ENCODE measurements at places on chromosomes 7 and 10.

DNA sequence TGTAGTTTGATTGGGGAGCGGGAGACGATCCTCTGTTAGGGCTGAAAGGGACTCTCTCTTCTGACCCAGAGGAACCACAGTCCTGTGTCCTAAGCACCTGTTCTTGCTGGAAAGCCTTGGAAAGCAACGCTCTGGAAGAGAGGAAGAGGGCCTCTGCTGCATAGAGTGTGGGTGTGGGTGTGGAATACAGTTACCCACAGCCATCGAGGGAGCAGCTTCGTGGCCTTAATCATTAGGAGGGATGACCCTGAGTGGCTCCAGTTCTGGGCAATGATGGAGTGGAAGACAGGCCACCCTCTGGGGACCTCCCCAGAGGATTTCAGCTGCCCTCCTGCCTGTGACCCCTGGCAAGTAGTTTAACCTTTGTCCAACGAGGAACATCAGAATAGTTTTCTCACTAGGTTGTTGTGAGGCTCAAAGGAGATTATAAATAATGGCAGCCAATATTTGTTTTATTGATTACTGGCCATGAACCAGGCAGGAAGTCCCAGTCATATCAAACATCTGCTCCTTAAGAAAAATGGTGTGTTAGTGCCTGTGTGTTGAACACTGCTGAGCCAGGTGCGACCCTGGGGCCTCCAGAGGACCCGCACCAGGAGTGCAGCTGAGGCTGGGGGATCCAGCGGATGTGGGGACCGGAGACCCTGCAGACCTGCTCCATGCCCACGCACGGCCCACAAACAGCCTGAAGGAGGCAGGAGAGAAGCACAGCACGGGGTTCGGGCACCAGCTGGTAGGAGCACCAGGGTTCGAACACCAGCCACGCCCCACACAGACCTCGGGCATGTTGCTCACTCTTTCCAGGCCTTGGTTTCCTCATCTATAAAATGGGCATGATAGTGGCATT lies 35.6 kb downstream of the FAM241B start:
- no peak for DNase-seq

GRCh38 chr10:84179059-84179710 lies 5.6 kb downstream of the GPR15LG start:
- no peak for DNase-seq

- no peak for DNase-seq
Observed at GRCh38 chr10:76779796-76780301, 857.8 kb downstream of the KCNMA1 start.

- no peak for DNase-seq
Observed at GRCh38 chr10:125158275-125158600, 2.1 kb downstream of the CTBP2 start.

DNA sequence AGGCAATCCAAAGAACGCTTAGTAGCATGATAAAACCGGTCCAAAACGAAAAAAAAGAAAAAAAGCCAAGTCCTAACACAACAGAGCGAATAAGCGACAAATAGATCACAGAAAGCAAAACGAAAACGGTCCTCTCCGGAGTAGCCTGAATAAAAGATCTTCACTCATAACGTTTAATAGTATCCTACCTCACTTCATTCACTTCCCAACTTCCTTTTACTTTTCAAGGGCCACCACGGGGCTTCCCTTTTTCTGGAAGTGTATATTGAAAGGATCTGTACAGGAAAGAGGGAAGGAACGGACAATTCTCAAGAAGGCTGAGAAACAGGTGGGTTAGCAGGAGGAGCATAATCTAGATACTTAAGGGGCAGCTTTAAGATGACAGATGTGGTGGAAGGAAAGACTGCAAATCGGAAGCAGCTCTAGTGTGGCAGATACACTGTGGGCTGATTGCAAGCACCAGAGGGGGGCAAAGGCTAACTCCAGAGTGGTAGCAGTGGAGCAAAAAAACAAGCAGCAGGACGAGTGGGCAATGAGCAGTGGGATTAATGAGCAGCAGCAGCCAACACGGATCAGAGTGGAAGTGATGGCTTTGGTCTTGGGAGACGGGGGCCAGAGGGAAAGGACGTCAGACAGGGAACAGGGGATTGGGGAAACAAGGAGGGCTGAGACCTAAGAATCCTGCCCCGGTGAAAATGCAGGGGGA lies 866 bp downstream of the CNOT4 start:
- DNase-seq: no peak
